ENCODE measurements at places on chromosomes 4 and X. TPM values are rescaled to one million over a fixed set of nuclear protein-coding genes. Genes with fewer than 3 reads are reported as not detected.

The XK gene
- 17.0 TPM for total RNA-seq

The XG gene
- not detected for total RNA-seq

The NUP62CL gene
- not detected for total RNA-seq

The EOLA1 gene
- total RNA-seq, result 23.5 TPM

The PPP1R2C gene
- not detected for total RNA-seq

The SATL1 gene
- not detected for total RNA-seq

The APELA gene
- 0.18 TPM for total RNA-seq

The ZAR1 gene
- total RNA-seq, result not detected

The MAGEC1 gene
- total RNA-seq, result not detected

The NAT8L gene
- total RNA-seq, result 0.73 TPM

The GAGE12F gene
- total RNA-seq, result not detected

GRCh38 chr4:80140194-80140593 is 57.1 kb upstream of the PRDM8 start:
- DNase-seq, result no peak

- DNase-seq, result no peak
These were observed 171.9 kb upstream of the GALNT7 start for GRCh38 chr4:172996571-172997216.

DNA sequence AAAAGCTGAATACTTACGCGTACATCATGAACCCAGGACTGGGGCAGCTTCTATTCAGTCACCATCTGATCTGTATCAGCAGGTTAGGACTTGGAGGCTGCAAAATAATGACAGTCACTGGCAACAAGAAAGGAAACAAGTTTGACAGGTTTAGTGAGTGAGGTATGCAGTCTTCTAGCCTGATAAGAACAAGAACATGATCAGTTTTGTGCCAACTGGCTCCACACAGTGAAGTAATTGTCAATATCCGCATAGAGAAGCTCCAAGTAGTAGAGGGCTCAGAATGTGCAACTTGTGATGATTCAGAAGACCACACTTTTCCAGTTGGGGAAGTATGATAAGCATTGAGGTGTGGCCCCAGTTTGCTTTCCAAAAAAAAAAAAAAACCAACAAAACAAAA is at the start of gene TMPRSS11F:
Gene TMPRSS11F, minus strand, starts transcription at position 77 of the 400 bp plus-strand sequence. Its CDS starts 49 bp downstream, at position 28.
- peak; percentile 20 for DNase-seq

GRCh38 chr4:159498446-159499115 is 395.7 kb downstream of the RAPGEF2 start:
- DNase-seq, result no peak

GRCh38 chr4:91032725-91033445 is 905.7 kb downstream of the CCSER1 start:
- DNase-seq, result no peak

DNA sequence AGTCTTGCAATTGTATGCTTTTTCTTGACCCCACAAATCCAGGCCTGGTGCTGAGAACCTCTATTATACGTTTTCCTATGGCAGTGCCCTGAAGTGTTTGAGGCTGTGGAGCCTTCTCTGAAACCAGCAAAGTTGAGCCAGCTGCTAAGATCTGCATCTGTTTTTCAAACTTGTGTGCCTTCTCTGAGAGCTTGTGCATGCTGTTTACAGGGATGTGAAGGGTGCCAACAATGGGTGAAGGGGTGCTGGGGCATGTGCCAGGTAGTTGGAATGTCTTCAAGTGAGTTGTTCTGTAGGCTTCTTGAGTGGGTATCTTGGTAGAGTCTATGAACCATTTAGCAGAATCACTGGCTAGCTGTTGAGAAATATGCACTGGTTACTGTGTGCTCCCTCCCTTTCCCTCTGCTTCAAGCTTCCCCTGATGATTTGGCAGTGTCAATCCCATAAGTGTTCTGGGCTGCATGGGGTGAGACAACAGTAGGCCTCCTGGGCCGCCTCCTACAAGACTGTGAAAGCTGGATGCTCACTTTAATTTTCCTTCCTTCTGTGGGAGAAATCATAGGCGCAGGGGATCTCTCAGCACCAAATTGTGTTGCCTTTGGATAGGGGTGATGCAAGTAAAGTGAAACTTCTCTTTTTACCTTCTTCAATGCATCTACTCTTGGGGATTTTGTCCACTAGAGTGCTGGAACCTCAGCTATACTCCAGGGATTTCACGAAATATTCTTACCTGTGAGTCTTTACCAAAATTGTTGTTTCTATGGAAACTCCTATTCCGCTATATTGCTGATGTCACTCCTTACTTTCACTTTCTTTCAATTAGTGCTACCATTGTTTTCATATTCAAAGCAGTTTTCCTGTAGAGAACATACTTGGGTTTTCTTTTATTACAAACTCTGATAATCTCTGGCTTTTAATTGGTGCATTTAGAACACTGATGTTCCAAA is 30.0 kb downstream of the ITM2A start:
- no peak for DNase-seq

DNA sequence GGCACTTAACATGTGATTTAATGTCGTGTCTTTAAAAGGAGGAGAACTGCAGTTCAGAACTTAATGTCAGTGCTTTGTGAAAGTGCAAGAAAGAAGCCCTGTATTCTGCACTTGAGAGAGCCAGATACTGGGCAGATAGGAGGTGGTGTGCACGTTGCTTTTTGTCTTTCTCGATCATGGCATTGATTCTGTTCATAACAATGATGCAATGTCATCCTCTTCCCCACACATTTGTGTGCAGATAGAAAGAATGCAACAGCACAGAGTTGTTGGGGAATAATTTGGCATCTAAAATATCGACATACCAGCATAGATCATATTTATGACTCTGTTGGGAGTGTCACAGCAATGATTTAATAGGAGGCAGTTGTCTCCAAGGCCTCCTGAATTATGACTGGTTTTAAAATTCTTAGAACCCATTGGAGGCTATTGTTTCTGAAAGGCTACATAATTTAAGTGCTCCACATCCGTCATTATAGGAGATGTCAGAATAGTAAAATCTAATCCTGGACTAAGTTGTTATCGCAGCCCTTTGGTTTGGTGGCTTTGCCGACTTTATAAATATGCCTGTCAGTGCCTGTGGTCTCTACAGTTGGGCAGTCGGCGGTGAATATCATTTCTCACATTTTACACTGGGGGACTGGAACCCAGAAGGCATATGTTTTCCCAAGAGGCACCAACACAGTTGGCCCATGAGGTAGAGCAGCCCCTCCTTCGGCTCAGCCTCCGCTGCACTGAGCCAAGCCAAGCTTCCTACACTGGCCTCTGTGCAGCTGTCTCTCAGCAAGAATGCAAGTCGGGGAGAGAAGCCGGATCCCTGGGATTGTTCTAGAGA is 124.9 kb downstream of the PTTG2 start:
- no peak for DNase-seq

DNA sequence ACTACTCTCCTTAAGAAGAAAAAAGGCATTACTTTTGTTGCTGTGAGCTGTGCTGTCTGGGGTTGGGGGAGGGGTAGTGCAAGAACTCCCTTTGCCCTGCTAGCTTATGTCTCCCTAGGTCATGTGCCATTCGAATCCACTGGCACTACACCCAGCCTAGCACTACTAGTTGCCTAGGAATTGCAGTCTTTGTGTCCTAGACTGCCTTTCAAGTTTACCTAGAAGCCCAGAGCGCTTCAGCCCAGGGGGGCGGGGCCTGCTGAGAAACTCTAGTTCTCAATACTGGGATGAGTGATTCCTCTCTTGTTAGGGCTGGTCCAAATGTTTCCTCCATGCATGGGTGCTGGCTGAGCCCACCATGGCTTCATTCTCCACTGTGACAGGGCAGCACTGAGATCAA is 1011.5 kb downstream of the PCDH19 start:
- no peak for DNase-seq

DNA sequence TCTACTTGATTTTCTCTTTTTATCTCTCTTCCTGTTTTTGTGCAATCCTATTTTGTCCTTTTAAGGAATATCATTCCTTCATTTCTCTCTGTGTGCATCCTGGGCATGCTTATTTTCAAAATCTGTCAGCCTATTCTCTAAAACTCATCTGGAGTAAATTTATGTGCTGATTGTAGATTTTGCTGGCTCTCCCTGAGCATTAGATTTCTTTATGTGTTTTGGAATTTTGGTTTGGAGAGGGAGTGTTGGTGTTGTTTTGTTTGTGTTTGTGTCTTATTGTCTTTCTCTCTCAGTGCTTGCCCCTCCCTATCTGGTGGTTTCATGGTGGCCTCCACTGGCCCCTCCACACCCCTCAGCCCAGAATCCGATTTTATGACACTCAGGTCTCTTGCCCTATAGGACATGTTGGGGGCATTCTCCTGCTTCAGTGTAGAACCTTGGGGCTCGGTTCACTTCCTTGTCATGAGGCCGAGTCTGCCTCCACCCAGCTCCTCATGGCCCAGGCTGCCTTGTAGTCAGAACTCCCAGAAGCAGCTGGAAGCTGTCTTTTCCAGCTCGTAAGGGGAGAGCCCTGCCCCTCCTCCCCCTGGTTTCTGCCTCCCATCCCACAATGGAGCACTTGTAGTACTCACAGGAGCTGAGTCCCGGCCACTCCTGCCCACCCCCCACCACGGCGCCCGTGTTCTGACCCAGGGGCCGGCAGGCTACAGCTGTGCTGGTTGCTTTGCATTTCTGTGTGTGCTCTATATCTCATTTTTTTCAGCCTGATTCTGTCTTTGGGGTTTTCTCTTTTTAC is 24.5 kb upstream of the PJA1 start:
- peak; percentile 72 for DNase-seq

DNA sequence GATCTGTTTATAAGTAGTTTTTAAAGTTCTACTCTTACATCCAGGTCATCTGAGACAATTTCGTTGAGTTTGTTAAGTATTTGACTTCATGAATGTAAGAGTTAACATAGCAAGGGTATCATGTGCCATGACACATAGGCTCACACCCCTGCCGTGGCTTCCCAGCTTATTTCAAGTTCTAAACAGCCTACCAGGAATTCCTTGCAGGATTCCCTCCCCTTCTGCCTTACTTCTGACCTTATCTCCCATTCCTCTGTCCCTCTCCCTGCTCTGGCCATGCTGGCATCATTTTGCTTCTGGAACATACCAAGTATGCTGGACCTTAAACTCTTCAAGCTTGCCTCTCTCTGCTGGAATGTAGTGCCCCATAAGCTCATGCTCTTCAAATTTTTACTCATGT is 369.9 kb upstream of the PCDH7 start:
- no peak for DNase-seq

DNA sequence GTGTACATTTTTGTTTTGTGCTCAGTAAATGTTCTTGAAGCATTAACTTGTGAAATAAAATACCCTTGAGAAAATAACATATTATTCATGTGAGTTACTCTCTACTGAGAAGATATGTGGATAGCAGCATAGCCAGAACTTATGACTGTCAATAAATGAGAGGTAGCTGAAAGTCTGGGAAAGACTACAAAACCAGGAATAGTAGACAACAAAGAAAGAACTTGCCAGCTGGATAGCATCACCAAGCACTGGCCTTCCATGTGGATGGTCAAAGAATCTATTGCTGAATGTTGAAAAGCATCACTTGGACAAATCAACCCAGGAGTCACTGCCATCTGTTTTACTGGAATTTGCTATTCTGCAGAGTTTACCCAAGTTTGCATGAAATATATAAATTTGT is 650.0 kb upstream of the HTR2C start:
- no peak for DNase-seq

- DNase-seq, result no peak
These were observed 222.0 kb downstream of the SPRY1 start for GRCh38 chr4:123618606-123619005.

- DNase-seq, result no peak
These were observed 52.0 kb downstream of the SEC24D start for GRCh38 chr4:118783887-118784286.

DNA sequence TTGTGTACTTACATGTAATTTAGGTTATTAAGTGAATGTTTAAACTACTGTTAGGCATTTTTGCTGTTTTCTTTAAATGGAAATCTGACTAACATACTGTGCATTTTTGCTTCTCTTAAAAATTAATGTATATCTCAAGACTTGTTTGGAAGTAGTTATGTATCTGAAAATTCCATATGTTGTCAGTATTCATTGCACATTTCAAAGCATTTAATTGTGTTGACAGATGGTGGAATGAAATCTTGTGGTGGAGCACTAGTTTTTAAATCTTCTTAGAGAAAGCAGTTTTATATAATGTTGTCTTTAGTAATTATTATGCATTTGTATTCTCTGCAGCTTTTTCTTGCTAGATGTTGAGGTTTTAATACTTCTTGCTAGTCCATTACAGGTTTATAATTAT is 71.5 kb upstream of the MSANTD1 start:
- no peak for DNase-seq

DNA sequence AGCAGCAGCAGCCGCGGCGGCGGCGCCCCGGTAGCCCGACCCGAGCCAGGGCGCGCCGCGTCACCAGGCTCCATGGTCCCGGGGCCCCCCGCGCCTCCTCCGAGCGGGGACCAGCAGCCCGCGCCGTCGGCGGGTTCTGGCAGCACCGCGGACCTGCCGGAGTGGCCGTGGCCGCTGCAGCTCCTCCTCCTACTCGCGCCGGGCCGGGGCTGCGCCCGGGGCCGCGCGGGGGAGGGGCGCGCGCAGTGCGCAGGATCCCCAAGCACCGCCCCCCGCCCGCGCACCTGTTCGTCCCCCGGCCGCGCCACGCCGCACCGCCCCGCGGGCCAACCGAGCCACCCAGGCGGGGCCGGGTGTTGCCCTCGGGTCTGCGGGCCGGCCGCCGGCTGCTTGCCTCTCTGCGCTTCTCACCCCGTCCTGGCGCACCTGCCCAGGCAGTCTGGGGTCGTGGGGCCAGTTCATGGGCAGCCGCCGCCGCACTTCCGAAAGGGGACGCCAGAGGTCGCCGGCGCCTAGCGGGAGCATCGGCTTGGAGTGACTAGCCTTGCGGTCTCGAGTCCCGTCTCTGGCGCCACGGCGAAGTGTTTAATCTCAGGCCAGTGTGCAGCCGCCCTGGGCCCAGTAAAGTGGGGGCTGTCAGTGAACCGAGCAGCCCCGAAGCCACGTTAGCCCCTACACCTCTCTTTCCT is at the start of gene SLC9A7:
Gene SLC9A7, minus strand, starts transcription at position 163 of the 689 bp plus-strand sequence. Its CDS starts 89 bp downstream, at position 74.
- peak; percentile 84 for DNase-seq

GRCh38 chr4:99405433-99406115 is 29.6 kb downstream of the ADH7 start:
- peak; percentile 92 for DNase-seq

GRCh38 chr4:25913851-25914669 is at the start of gene SMIM20:
Gene SMIM20, plus strand, starts transcription at chr4:25914220. Its CDS starts 94 bp downstream, at chr4:25914314.
- peak; percentile 92 for DNase-seq

GRCh38 chr4:89765966-89766365 is 71.0 kb downstream of the SNCA start:
- peak; percentile 77 for DNase-seq

GRCh38 chrX:19646282-19646681 is 131.0 kb upstream of the MAP3K15 start:
- DNase-seq, result no peak

DNA sequence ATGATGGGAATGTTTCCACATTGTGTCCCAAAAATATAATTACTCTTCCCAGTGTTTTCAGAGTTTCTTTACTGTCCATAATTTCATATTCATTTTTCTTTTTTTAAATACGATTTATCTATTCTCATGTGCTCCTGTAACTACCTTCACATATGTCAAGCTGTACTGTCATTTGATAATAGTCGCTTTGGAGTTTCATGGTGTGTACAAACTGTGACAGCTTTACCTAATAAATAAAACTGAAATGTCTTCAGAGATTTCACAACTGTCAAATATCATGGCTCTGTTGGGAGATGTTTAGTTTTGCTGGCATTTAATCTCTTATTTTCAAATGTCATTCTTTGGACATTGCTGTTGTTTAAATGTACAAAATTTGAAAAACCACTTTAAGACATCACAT is 450.2 kb downstream of the TLL1 start:
- DNase-seq, result no peak

- no peak for DNase-seq
These were observed 35.7 kb upstream of the EGFL6 start for GRCh38 chrX:13533726-13534125.
